ENCODE measurements at places on chromosomes 6 and 20.
A peak's percentile ranks its signal among the peaks of the same experiment; 100 is the strongest.

GRCh38 chr6:24566020-24566767 lies 71.4 kb downstream of the ALDH5A1 start:
- no peak for DNase-seq

GRCh38 chr20:52193133-52193532 lies 1.6 kb upstream of the ZFP64 start:
- no peak for DNase-seq

DNA sequence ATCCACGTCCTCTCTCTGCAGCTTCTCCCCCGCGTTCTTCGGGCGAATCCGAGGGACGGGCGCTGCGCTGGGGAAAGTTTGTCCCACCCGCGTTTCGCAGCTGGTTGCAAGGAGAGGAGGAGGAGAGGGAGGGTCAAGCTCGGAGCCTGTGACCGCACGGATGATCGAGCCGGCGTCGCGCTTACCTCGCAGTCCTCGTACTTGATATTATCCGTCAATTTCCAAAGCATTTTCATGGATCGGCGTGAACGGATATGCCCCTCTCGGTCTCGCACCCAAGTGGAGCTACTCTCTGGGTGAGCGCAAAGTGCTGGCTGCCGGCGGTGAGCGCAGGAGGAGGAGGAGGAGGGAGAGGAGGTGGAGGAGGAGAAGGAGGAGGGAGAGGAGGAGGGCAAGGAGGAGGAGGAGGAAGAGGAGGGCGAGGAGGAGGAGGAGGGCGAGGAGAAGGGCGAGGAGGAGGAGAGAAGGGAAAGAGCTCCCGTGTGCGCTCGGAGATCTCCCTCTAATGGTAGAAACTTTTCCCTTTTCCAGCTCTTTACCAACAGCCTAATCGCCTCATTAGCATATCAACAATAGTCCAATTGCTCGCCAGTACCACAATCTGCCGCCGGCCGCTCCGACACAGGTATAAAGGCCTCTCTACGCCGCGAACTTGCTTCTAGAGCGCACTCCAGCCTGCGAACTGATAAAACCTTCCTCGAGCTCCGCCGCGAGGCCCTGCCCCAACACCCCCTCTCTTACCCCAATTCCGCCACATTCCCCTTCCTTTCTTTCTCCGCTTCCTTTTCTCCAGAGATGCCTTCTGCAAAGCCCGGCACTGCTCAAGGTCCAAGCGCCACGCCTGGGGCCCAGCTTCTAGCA lies at the start of gene TFAP2A:
Gene TFAP2A (minus strand): TSS at position 319 of the 861 bp plus-strand sequence. CDS start 83 bp downstream, at position 236.
- DNase-seq = no peak

- no peak for DNase-seq
Observed at GRCh38 chr6:165746331-165746730, 83.3 kb upstream of the PDE10A start.

DNA sequence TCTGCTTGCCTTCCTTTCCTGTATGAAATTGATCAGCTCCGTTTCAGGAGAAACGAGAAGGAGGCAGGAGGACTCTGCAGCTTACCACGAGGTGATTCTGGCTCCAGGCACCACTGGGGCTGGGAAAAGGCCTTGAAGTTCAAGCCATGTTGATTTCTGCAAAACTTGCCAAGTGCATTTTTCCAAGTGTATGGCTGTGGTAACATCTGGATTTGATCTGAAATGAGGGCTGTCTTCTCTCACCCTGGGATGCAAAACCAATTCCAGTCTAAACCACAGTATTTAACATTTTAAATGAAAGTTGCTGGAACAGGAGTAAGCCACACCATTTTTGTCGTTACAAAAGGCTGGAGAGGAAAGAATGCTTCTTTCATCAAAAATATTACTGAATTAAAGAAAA lies 36.1 kb upstream of the FAM210B start:
- no peak for DNase-seq

GRCh38 chr20:46757754-46758678 lies 48.6 kb downstream of the SLC2A10 start:
- DNase-seq = peak; percentile 67

- no peak for DNase-seq
Observed at GRCh38 chr6:46204880-46205650, 34.3 kb upstream of the ENPP5 start.

- no peak for DNase-seq
Observed at GRCh38 chr6:109662192-109662591, 28.8 kb downstream of the AK9 start.

GRCh38 chr6:126657561-126658175 lies 317.8 kb downstream of the CENPW start:
- DNase-seq = peak; percentile 31

DNA sequence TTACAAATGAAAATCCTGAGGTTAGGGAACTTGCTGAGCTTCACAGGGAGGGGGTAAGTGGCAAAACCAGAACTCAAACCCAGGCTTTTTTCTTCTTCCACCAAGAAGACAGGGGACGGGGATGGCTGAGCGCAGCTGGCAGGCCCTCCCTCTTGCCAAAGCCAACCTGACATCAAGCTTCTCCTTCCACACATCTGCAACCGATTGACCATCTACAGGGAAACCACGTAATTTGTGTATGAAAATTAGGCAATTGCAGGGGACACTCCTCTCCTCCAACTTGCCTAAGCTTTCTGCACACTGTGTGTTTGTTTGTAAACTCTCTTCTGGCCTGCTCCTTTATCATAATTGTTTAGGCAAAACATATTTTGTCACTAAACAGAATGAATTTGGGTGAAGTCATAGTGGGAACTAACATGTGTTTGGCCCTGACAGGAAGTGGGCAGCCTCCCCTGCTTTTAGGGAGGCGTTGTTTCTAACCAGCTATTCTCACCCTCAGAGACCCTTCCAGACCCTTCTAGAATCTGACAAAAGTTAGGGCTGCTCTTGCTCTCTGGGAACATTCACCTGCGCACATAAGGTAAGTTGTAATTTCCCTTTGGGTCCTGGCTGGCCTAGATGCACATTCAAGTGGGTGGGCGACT lies 18.9 kb downstream of the ZNF831 start:
- no peak for DNase-seq

DNA sequence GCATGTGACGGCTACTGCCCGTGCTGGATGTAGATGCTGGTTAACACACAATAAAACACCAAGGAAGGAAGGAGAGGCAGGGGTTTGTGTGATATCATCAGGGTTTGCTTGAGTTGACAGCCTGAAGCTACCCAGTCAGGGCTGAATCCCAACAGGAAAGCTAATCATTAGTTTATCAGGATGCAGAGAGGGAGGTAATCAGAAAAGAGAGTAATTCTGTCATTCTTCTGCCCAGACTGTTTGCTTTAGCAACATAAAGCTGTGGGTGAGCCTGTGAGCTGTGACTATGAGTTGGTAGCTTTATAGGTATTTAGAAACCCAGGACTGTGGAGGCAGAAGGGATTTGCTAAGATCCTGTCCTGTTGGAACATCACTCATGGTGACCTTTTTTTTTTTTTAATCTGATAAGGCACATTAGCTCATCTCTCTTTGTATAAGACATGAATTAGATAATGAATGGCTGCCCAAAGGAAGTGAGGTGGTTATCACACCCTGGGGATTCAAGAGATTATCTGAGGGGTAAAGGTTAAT lies 79.3 kb downstream of the CAP2 start:
- DNase-seq = peak; percentile 38

GRCh38 chr6:149560736-149561135 lies 5.4 kb upstream of the GINM1 start:
- DNase-seq = peak; percentile 65

- DNase-seq = no peak
Observed at GRCh38 chr6:79605061-79605460, 26.1 kb upstream of the SH3BGRL2 start.

DNA sequence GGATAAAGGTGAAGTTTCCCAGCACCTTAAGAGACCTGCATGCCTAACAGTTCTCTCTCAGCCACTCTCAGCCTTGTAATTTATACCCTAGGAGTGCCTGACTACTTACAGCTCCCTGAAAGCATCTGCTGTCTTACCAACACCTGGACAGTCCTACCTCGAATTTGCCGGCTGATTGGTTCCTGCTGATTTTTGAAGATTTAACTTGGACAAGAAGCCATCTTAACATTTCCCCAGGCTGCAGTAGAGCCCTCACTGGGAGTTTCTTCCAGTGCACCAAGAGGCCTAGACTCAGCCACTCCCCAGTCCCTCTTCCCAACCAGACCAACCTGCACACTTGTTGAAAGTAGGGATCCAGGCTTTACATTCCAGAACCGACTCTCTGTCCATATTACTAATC lies 174.5 kb downstream of the LINC00237 start:
- no peak for DNase-seq

- DNase-seq = no peak
Observed at GRCh38 chr6:54588176-54588575, 258.4 kb upstream of the FAM83B start.

DNA sequence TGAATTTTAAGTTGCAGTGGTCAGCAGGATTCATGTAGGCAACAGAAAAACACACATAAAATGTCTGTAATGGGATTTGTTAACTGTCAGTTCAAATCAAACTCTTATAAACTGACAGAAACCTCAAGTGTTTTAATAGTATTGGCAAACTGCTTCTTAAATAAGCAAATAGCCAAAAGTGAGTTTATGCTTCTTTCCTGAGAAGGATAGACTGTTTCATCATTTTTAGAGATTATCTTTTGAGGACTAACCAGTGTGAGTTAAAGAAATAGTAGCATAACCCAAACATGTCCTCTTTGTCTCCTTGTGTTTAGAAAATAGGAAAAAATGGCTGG lies 68.0 kb downstream of the AIG1 start:
- DNase-seq = no peak

- no peak for DNase-seq
Observed at GRCh38 chr6:34412016-34412415, 13.9 kb downstream of the RPS10 start.
